ENCODE measurements at places on chromosomes 2 and 18. TPM values are rescaled to one million over a fixed set of nuclear protein-coding genes. Genes with fewer than 3 reads are reported as not detected.

The CYTIP gene
- 9.4 TPM for polyA plus RNA-seq

The GKN2 gene
- polyA plus RNA-seq, result 0.30 TPM

DNA sequence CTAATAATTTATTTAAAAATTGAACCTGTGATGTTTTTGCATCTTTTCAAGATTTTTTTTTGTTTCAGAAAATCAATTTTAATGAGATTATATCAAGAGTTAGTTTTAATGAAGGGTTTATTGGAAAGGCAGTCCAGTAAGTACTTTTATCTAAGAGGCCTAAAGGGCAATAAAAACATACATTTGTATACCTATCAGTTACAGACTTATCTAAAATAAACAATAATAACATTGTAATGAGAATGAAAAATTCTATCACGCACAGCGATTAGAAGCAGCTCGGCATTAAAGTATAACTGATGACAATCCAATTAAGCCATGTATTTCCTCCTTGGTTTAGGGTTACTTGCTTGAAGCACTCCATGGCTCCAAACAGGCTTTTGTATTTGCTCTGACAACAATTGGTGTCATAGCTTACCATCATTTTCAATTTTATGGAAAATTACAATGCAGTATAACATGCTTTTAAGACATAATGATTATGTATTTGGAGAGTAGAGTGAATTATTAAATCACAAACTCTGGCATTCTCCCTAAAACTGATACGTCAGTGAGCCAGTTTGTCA, 629.4 kb downstream of the TSN start:
- no peak for DNase-seq
- H3K27ac ChIP-seq, result no peak overlapping the region
- H3K36me3 ChIP-seq, result no peaks in the 10 kb centered on the region
- H3K4me1 ChIP-seq, result no peaks in the 10 kb centered on the region
- no peak overlapping the region for H3K4me3 ChIP-seq
- no peaks in the 10 kb centered on the region for H3K27me3 ChIP-seq

DNA sequence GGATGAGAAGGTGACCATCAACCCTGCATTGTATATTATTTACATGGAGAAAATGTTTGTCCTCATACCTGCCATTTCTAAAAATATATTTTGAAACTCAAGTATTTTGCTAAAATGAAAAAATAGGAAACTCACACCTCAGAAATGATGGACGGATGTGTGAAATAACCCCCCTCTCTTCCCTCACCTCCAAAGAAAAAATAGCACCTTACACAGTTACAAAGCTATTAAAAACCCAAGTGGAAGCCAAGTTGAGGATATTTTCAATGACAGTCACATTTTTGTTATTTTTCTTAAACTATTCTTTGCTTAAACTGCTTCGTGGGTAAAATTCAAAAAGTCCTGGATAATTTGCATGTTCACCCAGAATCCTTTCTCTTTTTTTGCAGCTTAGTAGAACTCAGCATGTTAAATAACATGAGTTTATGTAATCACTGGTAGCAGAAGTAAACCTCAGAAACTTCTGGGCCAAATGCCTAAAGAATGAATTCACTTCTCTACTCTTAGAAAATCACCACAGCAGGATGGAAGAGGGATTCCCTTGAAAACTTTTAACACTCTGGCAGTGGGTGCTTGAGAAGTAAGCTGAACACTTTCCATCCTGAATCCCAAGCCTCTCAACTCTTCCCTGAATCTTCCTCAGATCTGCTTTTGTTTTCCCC, 768 bp downstream of the DSC1 start:
- H3K36me3 ChIP-seq, result no peaks in the 10 kb centered on the region
- no peaks in the 10 kb centered on the region for H3K4me1 ChIP-seq
- no peak overlapping the region for H3K27ac ChIP-seq
- no peak for DNase-seq
- no peak overlapping the region for H3K4me3 ChIP-seq

DNA sequence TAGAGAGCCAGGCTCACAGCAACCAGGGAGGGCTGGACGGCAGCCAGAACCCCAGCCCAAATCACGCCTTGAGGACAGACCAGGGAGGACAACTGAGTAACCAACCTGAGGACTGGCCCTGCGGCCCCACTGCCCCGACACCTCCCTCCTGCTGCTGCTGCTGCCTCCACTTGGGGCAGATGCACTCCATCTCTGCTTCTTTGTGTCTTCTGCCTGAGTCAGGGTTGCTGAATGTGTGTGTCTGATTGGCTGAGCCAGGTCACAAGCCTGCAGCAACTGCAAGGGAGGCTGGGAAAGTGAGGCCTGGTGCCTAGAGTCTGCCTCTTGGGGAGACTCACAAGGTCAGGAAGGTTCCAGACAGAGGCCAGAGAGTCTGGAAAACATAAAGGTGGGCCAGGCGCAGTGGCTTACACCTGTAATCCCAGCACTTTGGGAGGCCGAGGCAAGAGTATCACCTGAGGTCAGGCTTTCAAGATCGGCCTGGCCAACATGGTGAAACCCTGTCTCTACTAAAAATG, 83.4 kb downstream of the ZFP36L2 start:
- no peak overlapping the region for H3K27ac ChIP-seq
- no peak overlapping the region for H3K4me3 ChIP-seq

DNA sequence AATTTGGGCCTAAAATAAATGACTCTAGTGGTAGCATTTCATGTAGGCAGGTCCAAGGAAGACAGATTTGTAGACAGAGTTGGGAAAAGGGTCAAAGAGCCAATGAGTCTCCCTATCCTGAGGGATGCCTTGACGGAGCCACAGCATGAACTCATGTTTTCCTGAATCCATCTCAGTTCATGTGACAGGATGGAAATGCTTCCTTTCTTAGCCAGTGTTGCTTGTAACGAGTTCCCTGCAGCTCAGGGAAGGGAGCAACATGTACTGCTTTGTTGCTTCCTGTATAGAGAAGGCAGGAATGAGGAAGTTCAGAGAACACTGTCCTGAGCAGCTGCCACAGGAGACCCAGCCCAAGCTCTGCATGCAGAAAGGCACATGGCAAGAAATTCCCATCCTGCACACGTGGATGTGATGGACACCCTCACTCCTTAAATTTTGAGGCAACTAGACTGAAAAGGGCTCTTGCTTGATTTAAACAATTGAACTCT, 27.9 kb downstream of the TMEM17 start:
- H3K36me3 ChIP-seq, result no peaks in the 10 kb centered on the region
- H3K4me3 ChIP-seq, result no peak overlapping the region
- DNase-seq, result peak; percentile 47
- H3K27me3 ChIP-seq, result no peaks in the 10 kb centered on the region
- H3K27ac ChIP-seq, result no peak overlapping the region
- H3K4me1 ChIP-seq, result no peaks in the 10 kb centered on the region

DNA sequence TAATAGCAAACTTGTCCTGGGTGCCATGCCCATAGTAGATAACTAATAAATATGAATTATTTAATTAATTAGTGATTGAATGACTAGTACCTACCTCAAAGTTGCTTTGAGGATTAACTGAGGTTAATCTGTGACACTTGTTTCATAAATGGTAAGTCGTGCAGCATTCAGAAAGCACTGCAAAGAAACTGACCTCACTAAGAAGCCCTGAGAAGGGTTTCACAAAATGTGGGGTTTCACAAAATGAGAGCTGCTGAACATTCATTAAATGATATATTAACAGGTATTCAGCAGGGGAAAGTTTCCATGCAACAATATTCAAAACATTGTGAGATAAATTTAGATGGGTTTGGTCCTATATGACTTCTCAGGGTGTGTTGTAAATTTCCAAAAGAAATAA, 236.2 kb downstream of the OSR1 start:
- no peak overlapping the region for H3K4me3 ChIP-seq
- no peaks in the 10 kb centered on the region for H3K4me1 ChIP-seq
- no peaks in the 10 kb centered on the region for H3K27me3 ChIP-seq
- DNase-seq, result no peak
- H3K36me3 ChIP-seq, result no peaks in the 10 kb centered on the region

- H3K27ac ChIP-seq, result no peak overlapping the region
- no peaks in the 10 kb centered on the region for H3K36me3 ChIP-seq
- H3K4me3 ChIP-seq, result no peak overlapping the region
These were observed 19.1 kb upstream of the SERPINE2 start for GRCh38 chr2:224058048-224058775.

Measured in small intestine (tissue), 16 donors.